ENCODE measurements at places on chromosomes 3 and 15. TPM values are rescaled to one million over a fixed set of nuclear protein-coding genes. Genes with fewer than 3 reads are reported as not detected.

- peaks cover 12% of the 10 kb centered on the region for H3K4me1 ChIP-seq
- no peak overlapping the region for H3K27ac ChIP-seq
- H3K27me3 ChIP-seq: no peaks in the 10 kb centered on the region
- H3K4me3 ChIP-seq: no peak overlapping the region
- DNase-seq: no peak
Measured at GRCh38 chr3:64954995-64955636, 267.3 kb upstream of the ADAMTS9 start.

DNA sequence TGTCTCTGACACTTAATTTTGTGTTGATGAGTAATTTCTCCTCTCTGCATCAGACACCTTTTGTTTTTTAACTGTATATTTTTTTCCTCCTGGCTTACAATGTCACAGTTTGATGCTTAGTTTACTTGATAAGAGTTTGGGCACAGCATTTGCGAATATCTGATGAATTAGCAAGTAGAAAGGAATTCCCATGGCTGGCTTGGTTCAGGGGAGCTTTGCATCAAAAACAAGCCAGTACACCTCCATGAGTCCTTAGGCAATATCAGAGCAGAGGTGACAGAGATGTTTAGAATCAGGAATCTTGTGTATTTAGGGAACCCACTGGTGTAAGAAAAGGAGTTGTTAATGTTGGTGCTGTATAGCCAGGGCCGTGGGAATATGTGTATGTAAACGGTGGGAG lies 9.3 kb downstream of the ARHGEF26 start:
- no peak overlapping the region for H3K4me3 ChIP-seq
- peaks cover 43% of the 10 kb centered on the region for H3K4me1 ChIP-seq
- no peak for DNase-seq
- peaks cover 20% of the 10 kb centered on the region for H3K36me3 ChIP-seq

DNA sequence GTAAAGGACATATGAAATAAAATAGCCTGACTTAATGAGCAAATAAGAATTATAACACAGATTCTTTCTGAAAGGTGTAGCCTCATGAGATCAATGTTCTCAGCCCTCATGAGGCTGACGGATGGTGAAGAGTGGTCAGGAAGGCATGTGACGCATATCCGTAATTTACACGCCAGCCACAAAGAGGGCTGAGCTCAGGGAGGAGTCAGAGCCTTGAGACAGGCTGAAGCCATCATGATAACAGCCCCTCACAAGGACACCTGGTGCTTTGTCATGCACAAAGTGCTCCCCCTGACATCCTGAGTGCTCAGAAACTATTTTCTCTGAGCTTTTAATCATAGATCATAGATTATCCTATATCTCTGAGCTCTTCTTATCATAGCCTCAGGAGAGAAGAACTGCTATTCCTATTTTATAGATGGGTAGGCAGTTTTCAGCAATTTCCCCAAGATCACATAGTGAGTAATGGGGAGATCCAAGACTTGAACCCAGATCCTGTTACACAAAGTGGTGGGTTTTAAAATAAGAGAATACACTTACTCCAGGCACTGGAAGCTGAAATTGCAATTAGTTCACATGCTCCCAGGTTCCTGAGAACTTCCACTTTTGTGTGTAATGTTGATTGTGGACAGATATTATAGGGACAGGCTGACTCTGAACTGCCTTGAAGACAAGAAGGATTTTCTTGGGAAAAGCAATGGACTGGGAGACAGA lies 267.1 kb downstream of the RPLP1 start:
- H3K27ac ChIP-seq: no peak overlapping the region
- peaks cover 3% of the 10 kb centered on the region for H3K4me1 ChIP-seq
- no peak for DNase-seq
- no peak overlapping the region for H3K4me3 ChIP-seq
- no peaks in the 10 kb centered on the region for H3K36me3 ChIP-seq

GRCh38 chr3:168080022-168080421 lies 15.7 kb downstream of the GOLIM4 start:
- no peak for DNase-seq
- H3K36me3 ChIP-seq: peaks cover 6% of the 10 kb centered on the region
- H3K27me3 ChIP-seq: no peaks in the 10 kb centered on the region
- H3K4me1 ChIP-seq: peaks cover 20% of the 10 kb centered on the region
- H3K27ac ChIP-seq: no peak overlapping the region

- H3K36me3 ChIP-seq: peaks cover 7% of the 10 kb centered on the region
- no peak overlapping the region for H3K27ac ChIP-seq
- H3K27me3 ChIP-seq: no peaks in the 10 kb centered on the region
- no peak for DNase-seq
Measured at GRCh38 chr3:17050071-17050470, 165.3 kb downstream of the PLCL2 start.

DNA sequence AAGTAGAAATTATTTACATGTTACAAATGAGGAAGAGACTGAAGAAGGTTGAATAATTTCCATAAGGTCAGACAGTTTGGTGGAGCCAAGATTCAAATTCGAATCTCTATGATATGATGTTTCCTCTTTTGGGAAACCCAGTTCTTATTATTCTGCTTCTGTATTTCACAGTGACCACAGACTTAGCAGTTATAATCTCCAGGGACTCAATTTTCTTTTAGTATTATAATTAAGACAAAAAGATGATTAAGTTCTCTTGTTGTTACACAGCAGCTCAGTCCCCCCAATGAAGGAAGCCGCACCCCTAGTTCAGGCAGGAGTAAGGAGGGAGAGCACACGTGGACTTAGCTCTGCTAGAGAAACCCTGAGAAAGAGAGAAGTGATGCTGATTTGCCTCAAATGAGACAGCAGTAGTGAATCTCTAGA lies 130.6 kb downstream of the CCNL1 start:
- no peak for DNase-seq
- H3K4me3 ChIP-seq: no peak overlapping the region
- no peaks in the 10 kb centered on the region for H3K36me3 ChIP-seq

GRCh38 chr3:61638741-61639140 lies 77.4 kb downstream of the PTPRG start:
- H3K36me3 ChIP-seq: peaks cover 14% of the 10 kb centered on the region
- no peaks in the 10 kb centered on the region for H3K4me1 ChIP-seq
- H3K27ac ChIP-seq: no peak overlapping the region
- no peak overlapping the region for H3K4me3 ChIP-seq
- no peak for DNase-seq
- H3K27me3 ChIP-seq: no peaks in the 10 kb centered on the region

- no peaks in the 10 kb centered on the region for H3K27me3 ChIP-seq
- H3K4me1 ChIP-seq: peaks cover 10% of the 10 kb centered on the region
- no peak for DNase-seq
Measured at GRCh38 chr15:99511866-99512661, 53.7 kb upstream of the MEF2A start.

DNA sequence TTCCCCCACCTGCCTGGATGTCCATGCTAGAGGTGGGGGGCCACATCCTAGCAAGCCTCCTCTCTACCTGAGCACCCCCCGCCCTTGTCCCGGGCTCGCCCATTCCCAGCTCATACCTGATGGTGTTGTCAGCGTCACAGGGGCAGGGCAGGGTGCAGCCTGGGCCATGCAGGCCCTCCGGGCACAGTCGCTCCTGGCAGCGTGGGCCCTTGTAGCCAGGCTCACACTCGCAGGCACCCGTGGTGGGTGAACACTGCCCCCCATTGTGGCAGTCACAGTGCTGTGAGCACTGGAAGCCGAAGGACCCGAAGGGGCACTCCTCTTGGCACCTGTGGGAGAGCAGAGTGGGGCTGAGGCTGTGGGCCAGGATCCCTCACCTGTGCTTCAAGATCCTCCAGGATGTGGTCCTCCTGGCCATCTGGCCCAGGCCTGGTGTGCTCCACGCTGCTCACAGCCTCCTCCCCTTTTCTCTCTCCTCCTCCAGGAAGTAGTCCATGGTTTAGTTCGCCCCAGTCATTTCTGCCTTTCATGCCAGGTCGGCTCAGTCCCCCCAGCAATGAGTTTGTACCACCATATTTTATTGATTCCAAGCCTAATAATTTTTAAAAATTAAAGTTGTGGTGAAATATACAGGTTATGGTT lies 95.6 kb downstream of the RAB11A start:
- peaks cover 50% of the 10 kb centered on the region for H3K27me3 ChIP-seq
- no peak overlapping the region for H3K4me3 ChIP-seq
- no peak for DNase-seq
- no peak overlapping the region for H3K27ac ChIP-seq
- H3K36me3 ChIP-seq: no peaks in the 10 kb centered on the region
- H3K4me1 ChIP-seq: no peaks in the 10 kb centered on the region

DNA sequence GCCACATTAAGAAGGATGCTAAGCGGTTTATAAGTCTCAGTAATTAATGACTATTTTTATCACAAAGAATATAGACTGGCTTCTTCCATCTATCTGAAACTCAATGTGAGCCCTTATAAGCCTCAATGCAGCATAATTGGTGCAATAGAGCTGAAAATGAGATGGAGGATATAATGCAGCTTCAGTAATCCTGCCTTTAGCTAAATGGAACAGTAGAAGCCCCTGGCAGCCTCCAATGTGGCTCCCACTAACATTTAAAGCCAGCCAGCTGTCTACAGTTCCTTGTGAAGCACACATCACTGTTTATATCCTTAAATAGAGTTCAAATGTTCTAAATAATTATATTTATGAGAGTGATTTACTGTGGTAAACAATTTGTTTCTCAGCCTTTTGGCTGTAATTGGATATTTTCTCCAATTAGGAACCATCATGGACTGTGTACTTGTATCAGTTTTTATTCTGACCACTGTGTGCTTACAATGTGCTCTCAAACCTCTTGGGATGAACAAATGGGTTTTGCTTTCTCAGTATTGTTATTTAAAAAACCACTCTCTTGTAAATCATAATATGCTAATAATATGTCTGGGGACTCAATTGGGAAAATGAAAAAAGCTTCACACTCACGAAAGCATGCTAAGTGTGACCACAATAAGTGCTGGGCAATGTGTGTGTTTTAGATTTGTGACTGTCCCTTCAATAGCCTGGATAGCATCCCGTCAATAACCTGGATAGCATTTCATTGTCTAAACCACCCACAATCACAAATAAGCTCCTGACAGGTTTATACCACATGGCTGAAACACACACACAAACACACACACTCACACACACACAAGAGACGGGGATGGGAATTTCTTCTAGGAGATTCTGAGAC lies 366.6 kb downstream of the GBE1 start:
- H3K27ac ChIP-seq: no peak overlapping the region
- no peaks in the 10 kb centered on the region for H3K36me3 ChIP-seq
- no peaks in the 10 kb centered on the region for H3K4me1 ChIP-seq
- H3K27me3 ChIP-seq: no peaks in the 10 kb centered on the region
- H3K4me3 ChIP-seq: no peak overlapping the region

DNA sequence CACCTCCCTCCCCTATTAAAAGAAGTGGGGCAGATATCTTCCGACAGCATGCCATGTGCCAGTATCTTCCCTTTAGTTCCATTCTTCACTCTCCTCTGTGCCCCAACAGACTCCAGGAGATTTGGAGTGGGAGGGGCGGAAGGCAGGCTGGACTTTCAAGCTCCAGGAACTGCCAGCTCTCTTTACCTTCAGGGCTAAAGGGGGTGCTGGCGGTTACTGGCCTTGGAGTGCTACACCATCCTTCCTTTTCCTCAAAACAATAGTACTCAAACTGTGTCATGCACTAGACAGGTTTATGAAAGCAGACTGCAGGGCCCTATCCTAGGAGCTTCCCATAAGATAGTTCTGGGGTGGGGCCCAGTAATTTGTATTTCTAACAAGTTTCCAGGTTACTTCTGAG lies 6.0 kb downstream of the LINS1 start:
- no peak for DNase-seq
- no peak overlapping the region for H3K4me3 ChIP-seq
- H3K27ac ChIP-seq: no peak overlapping the region
- peaks cover 15% of the 10 kb centered on the region for H3K36me3 ChIP-seq
- no peaks in the 10 kb centered on the region for H3K4me1 ChIP-seq

- H3K27me3 ChIP-seq: no peaks in the 10 kb centered on the region
- no peak overlapping the region for H3K27ac ChIP-seq
- no peak for DNase-seq
- H3K36me3 ChIP-seq: no peaks in the 10 kb centered on the region
- H3K4me1 ChIP-seq: no peaks in the 10 kb centered on the region
- H3K4me3 ChIP-seq: no peak overlapping the region
Measured at GRCh38 chr3:80688814-80689213, 921.0 kb upstream of the ROBO1 start.

DNA sequence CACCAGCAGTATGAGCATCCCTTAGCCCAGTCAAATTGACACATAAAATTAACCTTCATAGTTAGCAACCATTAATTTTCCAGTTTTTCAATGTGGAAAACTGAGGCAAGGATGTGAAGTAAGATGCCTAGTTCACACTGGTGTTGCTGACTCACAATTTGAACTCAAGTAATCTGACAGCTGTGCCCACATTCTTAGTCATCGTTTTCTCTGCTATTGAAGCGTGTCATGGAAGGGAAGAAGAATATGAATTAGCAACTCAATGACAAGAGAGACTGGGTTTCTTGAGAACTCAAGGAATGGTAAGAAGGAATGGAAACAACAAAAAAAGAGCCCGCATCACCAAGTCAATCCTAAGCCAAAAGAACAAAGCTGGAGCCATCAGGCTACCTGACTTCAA lies 261.4 kb downstream of the EPHA3 start:
- no peak overlapping the region for H3K27ac ChIP-seq
- H3K36me3 ChIP-seq: peaks cover 10% of the 10 kb centered on the region
- no peak for DNase-seq
- H3K27me3 ChIP-seq: no peaks in the 10 kb centered on the region
- H3K4me1 ChIP-seq: no peaks in the 10 kb centered on the region
- no peak overlapping the region for H3K4me3 ChIP-seq

GRCh38 chr3:108461661-108462111 lies 48.7 kb downstream of the MYH15 start:
- no peaks in the 10 kb centered on the region for H3K27me3 ChIP-seq
- peaks cover 3% of the 10 kb centered on the region for H3K4me1 ChIP-seq
- no peaks in the 10 kb centered on the region for H3K36me3 ChIP-seq
- no peak overlapping the region for H3K4me3 ChIP-seq

Gene MFGE8
- total RNA-seq: 104 TPM

Gene APBA2
- total RNA-seq: 79.9 TPM

Gene NEK4
- total RNA-seq: 52.3 TPM

Gene CHSY1
- total RNA-seq: 49.7 TPM

Gene ARL6IP5
- total RNA-seq: 59.2 TPM

All from neural crest cell (in vitro differentiated cells).